CD4-positive, alpha-beta memory T cell (primary cell): ENCODE measurements at places on chromosomes 4 and X.

GRCh38 chr4:74904509-74905065, 28.3 kb upstream of the PARM1 start:
- no peak for DNase-seq

DNA sequence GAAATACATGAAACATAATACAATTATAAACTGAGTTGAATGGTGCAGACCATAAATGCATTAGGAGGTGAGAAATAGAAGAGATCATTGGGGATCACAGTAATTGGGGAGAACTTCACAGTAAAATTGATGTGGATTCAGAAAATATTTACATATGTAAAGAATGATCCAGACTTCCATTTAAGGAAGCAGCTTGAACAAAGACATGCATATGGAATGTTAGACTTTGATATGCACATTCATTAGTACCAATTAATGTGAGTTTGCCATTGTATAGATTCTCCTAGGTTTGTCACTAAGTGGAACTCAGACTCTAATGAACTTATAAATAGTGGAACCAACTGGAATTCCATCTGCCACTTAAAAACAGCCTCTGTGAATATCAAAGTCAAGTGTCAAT, 235.6 kb downstream of the PARM1 start:
- DNase-seq, result no peak

GRCh38 chr4:186058253-186058979, 10.5 kb upstream of the TLR3 start:
- DNase-seq, result no peak

DNA sequence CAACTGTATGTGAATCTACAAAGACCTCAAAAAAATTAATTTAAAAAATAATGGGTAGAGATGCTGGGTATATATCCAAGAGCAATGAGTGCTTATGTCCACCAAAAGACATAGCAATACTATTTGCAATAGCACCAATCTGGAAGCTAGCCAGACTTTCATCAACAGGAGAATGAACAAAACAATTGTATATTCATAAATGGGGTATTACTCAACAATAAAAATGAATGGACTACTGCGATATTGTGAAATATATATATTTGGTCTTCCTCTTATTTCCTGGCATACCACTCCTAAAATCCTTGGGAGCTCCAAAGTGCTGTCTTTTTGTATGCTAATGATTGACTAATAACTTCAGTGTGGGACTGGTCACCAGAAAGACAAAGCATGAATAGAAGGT, 77.5 kb downstream of the MSN start:
- DNase-seq, result no peak

GRCh38 chr4:154001193-154001592, 212.3 kb upstream of the SFRP2 start:
- no peak for DNase-seq

DNA sequence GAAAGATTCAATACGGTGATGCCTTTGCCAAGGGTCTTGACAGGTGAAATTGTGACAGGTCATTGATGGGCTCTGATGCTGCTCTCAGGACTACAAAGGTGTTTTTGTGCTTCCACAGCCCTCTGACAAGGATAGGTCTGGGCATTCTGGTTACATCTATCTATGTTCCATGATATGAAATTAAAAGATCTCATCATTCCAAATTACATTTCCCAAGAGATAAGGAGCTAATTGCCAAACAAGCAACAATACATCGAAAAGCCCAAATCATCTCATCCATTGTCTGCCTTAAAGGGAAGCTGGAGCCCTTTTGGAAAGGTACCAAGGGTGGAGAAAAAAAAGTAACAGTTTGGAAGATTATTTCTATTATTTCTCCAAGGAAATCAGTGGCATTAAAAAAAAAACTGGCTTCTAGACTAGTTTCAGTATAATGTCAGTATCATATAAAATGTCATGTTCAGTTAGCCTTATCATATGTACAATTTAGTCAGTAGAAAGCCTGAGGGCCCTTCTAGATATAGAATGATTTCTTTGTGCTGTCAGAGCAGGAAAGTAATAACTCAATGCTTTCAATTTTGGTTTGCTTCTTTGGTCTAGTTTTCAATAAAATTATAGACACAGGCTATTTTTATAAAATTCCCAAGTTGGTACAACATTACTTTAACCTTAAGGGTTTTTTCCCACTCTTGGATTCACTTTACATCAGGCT, 224.5 kb upstream of the GPRIN3 start:
- no peak for DNase-seq
